ENCODE measurements at places on chromosomes 4 and X. TPM values are rescaled to one million over a fixed set of nuclear protein-coding genes. Genes with fewer than 3 reads are reported as not detected.

Gene MAGEA8
- total RNA-seq: not detected

Gene SYAP1
- total RNA-seq: 15.3 TPM

Gene MID2
- total RNA-seq: 18.9 TPM

Gene TLL1
- total RNA-seq: not detected

Gene NLRP2B
- not detected for total RNA-seq

Gene OTC
- not detected for total RNA-seq

GRCh38 chr4:87305562-87305961, 17.1 kb downstream of the HSD17B13 start:
- DNase-seq: no peak

DNA sequence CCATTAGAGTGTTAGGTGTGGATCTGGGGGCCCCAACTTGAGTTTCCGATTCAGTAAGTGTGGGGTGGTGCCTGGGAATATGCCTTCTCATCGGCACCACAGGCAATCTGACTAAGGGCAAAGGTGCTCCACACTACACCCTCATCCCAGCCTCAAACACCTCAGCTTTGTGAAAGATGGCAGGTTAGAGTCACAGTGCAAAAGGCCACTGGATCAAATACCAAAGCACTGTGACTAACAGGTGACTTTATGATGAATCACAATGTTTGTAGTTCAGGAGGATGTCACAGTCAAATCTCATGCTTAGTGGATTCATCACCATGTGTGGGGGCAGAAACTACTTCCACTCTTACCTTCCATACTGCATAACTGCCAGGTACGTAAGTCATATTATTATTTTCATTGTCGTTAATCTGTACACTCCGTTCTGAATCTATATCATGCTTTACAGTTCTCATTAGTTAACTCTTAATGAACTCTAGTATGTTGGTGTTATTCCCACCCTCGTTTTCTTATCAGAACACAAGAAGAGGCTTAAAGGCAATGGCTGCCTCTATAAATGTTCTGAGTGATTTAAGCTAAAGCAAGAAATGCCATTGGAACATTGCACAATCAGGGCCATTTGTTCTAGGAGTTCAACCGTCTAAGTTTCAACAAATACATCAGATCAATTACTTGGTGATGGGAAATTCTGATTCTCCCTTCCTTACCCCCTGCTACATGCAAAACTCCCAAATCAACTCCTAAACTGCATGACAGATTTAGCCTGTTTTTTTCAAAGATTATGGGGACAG, 50.2 kb downstream of the PRKG2 start:
- DNase-seq: peak; percentile 20

DNA sequence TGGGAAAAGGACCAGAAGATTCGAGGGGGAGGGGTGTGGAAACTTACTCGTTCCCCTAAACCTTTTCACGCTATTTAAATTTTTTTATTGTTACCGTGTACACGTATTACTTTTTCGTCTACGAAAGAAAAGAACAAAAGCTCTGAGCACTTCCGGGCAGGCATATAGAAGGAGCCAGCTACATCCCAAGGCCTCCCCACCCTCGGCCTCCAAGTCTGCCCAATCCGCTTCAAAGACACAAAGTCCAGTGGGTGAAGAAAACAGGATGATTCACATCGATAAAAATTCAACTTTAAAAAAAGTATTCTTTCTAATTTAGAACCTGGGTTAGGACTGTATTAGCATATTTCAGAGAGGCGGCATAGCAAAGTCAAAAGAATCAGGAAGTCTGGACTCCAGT, 23.1 kb downstream of the SEL1L3 start:
- no peak for DNase-seq

- no peak for DNase-seq
Measured at GRCh38 chr4:8662776-8663175, 70.2 kb downstream of the CPZ start.

- no peak for DNase-seq
Measured at GRCh38 chrX:149365061-149365460, 140.0 kb downstream of the IDS start.

DNA sequence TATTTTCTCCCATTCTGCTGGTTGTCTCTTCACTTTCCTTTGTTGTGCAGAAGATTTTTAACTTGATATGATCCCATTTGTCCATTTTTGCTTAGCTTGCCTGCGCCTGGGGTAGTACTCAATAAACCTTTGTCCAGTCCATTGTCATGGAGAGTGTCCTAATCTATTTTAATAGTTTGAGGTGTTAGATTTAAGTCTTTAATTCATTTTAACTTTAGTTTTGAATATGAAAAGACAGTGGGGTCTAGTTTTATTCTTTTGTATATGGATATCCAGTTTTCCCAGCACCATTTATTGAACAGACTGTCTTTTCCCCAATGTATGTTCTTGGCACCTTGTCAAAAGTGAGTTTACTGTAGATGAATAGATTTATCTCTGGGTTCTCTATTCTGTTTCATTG, 76.0 kb upstream of the ITM2A start:
- no peak for DNase-seq

DNA sequence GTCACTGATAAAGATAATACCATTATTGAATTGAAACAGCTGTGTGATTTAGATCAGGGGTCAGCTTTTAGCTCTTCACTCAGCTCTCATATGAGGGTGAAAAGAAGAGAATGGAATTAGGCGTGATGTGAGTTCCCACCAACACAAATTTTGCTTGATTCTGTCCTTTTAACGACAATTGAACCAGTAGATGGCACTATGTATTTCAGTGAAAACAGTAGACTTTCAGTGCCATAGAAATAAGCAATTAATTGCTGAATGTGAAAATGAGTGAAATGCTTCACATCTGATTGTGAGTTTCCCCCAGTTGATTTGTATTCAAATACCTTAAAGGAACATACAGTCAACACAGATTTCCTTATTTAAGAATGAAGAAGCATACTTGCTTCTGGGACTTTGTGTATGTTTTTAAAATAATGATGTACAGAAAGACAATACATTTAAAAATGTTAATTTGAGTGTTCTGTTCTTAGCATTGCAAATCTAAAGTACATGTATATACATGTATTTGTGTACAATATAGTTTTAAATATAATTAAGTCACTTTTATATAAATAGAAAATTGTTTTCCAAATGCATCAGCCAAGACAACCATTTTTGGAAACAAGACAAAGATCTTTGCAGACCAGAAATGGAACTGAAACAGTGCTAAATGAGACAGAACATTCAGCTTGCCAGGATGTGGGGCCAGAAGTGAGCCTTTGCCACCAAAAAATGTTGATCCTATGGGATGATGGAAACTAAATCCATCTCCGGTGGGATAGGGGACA, 178.8 kb downstream of the SNCA start:
- no peak for DNase-seq

DNA sequence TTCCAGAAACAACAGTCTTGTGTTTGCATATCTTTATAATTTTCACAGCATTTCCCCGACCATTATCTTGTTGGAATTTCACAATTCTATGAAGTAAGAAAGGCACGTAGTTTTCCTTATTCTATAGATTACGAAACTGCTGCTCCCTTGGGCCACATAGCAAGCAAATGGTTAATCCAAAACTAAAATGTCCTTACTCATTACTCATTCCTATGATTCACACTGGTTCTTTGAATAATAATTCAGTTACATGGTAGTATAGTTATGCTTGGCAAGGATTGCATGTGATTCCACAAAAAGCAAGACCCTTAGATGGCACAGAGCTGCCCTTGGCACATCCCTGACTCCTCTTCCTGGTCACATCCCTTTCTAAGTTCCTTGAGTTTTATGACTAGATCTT, 51.2 kb downstream of the OR13H1 start:
- DNase-seq: no peak

GRCh38 chr4:52822972-52823701, 39.0 kb upstream of the RASL11B start:
- peak; percentile 28 for DNase-seq

DNA sequence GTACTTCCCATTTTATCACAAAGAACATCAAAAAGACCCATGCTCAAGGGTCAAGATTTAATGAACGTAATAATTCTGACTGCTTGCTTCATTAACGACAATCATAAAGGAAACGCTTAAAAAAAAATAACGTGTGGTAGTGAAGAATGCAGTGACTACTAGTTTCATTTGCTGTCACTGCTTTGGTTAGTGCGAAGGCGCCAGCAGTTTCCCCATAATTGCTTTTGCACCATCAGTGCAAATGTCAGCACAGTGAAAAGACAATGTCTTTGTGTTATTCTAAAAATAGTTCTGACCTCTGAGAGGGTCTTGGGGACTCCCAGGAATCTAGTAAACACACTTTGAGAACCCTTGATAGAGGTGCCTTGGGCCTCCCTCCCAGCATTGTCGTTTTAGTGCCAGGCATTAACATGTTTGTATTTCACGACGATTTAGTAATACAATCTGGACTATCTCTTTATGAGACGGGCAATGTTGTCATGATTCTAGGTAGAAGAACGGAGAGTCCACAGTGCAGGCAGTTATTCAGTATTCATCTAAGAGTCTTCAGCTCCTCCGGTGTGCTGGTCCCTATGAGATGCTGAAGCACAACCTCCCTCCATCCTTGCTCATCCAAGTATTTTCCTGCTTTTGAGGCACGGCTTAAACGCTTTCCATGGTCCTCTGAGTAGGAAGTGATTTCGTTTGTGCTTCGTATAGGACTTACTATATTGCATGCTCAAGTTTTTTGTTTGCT, 71.0 kb downstream of the AFF1 start:
- peak; percentile 71 for DNase-seq

DNA sequence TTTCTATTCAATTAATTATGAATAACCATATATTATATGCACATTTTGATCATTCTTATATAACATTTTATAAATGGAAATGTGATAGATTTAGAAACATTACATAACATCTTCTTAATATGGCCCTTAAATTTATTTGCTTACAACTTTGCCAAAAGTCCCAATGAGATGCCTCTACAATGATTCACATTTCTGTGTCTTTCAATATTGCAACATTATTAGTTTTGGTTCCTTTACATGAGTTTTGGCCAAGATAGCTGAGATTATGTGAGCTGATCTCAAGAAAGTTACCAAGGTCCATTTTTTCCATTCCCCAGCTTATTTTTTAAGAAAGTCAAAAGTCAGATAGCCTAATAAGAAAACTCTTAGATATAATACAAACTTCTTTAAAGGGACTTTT, 361.2 kb downstream of the PCDH7 start:
- DNase-seq: no peak
